Right atrium auricular region (tissue), 2 donors: ENCODE measurements at places on chromosomes 3 and 15. TPM values are rescaled to one million over a fixed set of nuclear protein-coding genes. Genes with fewer than 3 reads are reported as not detected.

DNA sequence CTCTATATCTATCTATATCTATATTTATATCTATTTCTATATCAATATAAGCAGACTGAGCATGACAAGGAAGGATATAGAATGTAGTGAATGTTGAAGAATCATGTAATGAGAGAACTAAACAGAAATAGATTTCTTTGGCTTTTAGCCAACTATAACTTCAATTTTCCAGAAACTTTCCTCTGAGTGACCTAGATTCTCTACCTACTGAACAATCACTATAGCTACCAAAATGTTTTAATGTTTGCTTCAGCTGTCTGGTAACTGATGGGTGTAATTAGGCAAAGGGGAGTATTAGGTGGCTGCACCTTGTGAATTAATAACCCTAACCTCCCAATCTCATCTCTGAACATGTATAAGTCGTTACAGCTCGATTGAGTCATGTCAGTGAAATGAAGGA lies 76.4 kb upstream of the ROBO1 start:
- no peak for DNase-seq

DNA sequence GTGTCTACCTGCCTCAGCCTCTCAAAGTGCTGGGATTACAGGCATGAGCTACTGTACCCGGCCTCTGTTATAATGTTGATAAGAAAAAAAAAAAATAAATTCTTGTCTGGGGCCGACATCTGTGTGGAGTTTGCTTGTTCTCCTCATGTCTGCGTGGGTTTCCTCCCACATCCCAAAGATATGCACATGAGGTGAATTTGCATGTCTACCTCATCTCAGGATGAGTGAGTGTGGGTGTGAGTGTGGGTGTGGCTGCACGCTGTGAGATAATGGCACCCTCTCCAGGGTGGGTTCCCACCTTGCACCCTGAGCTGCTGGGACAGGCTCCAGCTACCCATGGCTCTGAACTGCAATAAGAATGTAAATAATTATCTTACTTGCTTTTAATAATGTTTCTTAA lies 25.9 kb upstream of the UACA start:
- DNase-seq = no peak

DNA sequence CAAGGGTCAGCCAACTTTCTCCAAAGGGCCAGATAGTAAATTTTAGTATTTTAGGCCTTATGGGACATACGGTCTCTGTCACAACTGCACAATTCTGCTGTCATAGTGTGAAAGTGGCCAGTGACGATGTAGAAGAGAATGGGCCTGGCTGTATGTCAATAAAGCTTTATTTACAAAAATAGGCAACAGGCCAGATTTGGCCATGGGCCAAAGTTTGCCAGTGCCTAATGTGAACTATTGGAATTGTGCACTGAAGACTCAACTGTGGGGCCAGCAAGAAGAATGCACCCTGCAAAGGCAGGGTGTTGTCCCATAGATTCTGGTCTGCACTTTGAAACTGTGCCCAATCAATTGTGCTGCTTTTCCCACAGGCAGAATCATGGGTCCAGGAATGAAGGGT lies 69.4 kb upstream of the PRR23E start:
- DNase-seq = no peak

- no peak for DNase-seq
Observed at GRCh38 chr3:4643904-4644547, 150.9 kb downstream of the ITPR1 start.

GRCh38 chr3:194057570-194058188 lies 78.3 kb upstream of the HES1 start:
- DNase-seq = no peak

DNA sequence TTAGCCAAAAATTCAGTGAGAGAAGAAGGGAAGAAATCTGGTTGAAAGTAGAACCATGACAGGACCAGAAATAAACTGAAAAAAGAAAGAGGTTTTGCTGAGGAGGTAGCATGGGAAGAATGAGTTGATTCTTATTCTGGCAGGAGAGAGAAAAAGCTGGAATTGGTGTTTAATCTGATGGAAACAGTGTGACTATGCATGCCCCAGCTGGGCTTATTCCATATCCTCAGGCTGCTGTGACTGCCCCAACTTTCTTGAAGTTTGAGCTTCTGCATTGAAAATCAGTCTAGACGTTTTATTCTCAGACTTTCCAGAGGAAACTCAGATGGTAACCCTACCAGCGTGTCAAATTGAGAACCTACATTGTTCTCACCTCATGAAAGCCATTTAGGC lies 352.5 kb upstream of the DCBLD2 start:
- no peak for DNase-seq

Gene CACNA1D
- total RNA-seq = 2.7 TPM

Gene DOCK3
- 4.6 TPM for total RNA-seq

Gene SLC30A4
- 4.1 TPM for total RNA-seq

Gene EFCC1
- total RNA-seq = 1.2 TPM
